ENCODE measurements at places on chromosomes 16 and 17.

GRCh38 chr17:66573078-66573477, 261.8 kb upstream of the CACNG5 start:
- DNase-seq = no peak

GRCh38 chr17:76672270-76672851, 28.8 kb upstream of the ST6GALNAC1 start:
- no peak for DNase-seq

- no peak for DNase-seq
Observed at GRCh38 chr17:72592967-72593325, 472.1 kb downstream of the SOX9 start.

DNA sequence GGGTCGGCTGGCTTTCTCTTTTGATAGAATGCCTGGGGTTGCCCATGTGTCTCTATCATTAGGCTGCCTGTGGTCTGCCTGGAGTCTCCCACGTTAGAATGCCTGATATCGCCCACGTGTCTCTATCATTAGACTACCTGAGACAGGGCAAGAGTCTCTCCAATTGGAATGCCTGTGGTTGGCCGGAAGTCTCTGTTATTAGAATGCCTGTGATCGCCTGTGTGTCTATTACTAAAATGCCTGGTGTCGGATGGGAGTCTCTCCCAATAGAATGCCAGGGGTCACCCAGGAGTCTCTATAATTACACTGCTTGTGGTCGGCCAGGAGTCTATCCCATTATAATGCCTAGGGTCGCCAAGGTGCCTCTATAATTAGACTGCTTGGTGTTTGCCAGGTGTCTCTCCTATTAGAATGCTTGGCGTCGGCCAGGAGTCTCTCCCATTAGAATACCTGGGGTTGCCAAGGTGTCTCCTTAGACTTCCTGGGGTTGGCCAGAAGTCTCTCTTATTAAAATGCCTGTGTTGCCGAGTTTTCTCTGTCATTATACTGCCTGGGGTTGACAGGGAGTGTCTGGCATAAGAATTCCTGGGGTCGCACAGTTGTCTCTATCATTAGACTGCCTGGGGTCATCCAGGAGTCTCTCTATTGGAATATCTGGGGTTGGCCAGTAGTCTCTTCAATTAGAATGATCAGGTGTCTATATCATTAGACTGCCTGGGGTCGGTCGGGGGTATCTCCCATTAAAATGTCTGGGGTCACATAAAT, 2272.8 kb downstream of the TP53TG3F start:
- no peak for DNase-seq

GRCh38 chr16:28538733-28539596, at the start of gene NUPR1:
Gene NUPR1, minus strand, starts transcription at chr16:28538974. Its CDS starts 67 bp downstream, at chr16:28538907.
- DNase-seq = no peak

DNA sequence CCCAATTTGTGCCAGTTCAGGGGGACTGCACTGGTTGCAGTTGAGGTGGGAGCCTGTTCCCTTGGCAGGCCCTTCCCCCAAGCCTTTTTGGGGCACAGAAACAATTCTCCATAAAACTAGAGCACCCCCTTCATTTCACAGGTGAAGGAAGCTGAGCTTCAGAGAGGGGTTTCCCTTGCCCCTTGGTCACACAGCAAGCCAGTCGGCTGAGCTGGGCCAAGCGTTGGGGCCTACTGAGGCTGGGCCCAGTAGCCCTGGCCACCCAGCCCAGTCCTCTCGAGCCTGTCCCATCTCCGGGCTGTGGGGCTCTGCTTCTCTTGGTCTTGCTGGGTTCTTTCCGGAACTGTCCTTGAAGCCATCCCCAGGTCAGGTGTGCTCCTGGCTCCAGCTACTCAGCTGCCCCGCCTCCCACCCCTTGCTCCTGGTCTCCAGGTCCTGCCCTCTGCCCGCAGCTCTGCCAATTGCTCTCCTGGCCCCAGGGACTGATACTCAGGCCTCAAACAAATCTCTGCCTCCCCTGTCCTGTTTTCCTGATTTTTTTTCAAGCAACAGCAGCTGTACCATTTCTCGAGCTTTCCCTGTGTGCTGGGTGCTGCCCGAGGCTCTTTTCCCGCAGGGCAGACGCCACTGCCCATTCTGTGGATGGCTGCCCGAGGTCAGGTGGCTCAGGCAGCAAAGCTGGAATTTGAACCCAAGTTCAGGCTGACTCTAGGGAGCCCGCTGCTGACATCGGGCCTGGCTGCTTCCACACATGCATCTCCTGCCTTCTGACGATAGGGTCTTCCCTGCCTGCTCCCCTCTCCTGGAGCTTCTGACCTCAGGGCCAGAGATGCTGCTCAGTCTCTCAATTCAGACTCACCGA, 87.4 kb upstream of the NKD1 start:
- no peak for DNase-seq

DNA sequence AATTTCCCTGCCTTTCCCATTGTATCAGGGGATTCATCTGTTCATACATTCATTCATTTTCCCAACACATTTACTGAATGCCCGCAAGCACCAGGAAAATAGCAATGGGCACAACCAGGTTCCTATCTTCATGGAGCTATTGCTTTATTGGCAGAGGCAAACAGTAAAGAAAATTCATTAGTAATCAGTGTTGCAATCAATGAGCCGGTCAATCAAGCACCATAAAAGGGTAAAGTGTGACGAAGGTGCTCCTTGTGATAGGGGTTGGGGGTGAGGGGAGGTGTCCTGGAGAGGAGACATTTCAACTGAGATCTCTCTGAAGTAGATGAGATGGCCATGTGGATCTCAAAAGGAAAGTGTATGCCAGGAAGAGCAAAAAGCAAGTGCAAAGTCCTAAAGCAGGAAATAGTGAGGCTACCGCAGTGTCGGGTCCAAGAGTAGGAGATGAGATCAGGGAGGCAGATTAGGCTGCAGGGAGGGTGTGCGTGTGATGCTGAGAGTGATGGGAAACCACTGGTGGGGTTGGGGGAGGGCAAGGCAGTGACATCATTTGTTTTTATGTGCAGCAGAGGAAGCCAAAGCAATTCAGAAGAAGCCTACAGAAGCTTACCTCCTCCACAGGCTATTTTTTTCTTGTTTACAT, 28.4 kb downstream of the CDH13 start:
- DNase-seq = peak; percentile 76

DNA sequence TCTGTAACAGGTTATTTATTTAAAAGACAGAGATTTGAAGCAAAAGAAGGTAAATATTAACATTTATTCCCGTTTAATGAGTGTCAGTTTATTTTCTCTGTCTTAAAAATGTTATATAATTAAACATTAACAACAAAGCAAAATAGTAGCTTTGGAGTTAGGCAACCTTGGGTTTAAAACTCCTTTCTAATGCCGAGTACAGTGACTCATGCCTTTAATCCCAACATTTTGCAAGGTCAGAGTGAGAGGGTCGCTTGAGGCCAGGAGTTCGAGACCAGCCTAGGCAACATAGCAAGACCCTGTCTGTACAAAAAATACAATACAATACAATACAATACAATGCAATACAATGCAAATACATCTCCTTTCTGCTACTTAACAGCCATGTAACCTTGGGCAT, 128.7 kb downstream of the CHD9 start:
- DNase-seq = no peak

- DNase-seq = no peak
Observed at GRCh38 chr16:59336136-59336695, 602.1 kb upstream of the GOT2 start.

DNA sequence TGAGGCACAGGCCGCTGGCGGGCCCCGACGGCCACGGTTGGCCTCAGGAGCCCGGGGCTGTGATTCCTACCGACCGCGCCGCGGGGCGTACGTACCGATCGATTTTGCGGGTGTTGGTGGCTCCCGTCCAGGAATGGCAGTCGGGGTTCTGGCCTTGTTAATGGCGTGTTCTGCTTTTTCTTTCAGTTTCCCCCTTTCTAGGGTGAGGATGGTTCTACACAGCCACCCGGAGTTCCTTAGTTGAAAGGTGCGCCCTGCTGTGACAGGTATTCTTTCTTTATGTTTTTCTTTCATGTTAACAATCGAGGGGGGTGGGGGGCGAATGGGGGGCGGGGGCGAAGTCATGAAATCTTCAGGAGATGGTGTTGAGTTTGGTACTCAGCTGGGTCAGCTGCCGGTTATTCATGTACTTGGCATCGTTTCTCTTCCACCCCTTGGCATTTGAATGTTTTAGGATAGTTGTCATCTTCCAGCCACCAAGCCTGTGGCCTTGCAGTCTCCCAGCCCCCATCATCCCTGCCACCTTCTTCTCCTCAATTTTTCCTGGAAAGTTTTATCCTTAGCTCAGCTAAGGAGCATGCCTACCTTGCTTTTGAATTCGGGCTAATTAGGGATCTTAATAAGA, 802 bp downstream of the CYLD start:
- DNase-seq = no peak

- no peak for DNase-seq
Observed at GRCh38 chr17:4901108-4901647, 1.7 kb downstream of the CHRNE start.

DNA sequence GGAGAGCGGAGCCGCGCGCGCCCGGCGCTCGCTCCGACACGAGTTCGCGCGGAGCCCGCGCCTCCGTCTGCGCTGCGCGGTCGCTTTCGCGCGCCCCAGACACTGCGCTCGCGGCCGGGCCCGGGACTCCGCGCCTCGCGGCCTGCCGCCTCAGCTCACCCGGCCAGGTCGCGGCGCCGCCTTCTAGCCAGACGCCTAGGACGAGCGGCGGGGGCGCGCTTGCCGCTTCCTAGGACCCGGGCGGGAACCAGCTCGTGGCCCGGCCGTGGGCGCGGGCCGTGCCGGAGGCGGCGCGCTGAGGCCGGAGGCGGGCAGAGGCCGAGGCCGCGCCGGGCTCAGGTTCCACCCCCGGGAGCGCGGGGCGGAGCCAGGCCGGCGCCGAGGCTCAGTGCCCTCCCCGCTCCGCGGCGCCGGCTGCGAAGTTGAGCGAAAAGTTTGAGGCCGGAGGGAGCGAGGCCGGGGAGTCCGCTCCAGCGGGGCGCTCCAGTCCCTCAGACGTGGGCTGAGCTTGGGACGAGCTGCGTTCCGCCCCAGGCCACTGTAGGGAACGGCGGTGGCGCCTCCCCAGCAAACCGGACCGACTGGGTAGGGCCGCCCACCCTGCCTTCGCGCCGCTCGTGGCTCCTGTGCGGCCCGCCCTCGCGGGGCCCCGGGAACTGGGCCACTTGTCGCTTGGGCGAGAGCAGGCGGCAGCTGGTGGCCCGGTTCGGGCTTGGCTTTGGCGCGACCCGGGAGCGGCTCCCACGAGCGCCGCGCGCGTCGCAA, at the start of gene SPHK1:
Gene SPHK1, plus strand, starts transcription at position 388 of the 765 bp plus-strand sequence. CDS start 1,036 bp downstream, outside the sequence.
- DNase-seq = peak; percentile 50

GRCh38 chr17:82502207-82502606, 17.3 kb upstream of the FOXK2 start:
- DNase-seq = no peak

All from CD4-positive, alpha-beta T cell treated with Interferon gamma for 1 hour (primary cell).